ENCODE measurements at places on chromosomes 2 and 18.

- no peak for DNase-seq
Measured at GRCh38 chr18:34757666-34758065, 47.6 kb downstream of the DTNA start.

GRCh38 chr2:160258492-160258805 lies 58.4 kb upstream of the ITGB6 start:
- DNase-seq: no peak

DNA sequence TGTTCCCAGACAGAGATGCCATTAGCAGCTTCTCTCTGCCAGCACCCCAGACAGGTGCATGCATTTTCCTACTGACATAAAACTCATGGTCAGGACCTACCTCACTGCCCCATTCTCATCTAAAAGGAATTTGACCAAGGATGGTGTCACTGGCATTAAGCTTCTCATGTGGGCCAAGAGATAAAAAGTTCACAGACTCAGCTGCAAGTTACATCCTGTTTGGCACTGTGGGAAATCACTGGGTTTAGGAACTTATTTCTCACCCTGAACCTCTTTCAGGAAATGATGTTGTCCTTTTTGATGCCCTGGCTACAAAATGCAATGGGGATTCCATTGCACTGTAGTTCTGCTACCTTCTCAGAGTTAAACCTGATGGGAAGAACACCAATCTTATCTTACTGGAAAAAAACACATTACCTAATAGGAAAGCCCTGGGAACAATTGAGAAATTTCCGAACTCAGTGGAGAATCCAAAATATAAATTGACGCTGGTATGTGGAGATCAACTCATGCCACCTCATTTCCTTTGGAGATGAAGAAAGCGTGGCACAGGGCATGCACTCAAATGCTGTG lies 252.1 kb upstream of the COPS8 start:
- no peak for DNase-seq

GRCh38 chr2:56325661-56326345 lies 142.0 kb downstream of the CCDC85A start:
- no peak for DNase-seq

DNA sequence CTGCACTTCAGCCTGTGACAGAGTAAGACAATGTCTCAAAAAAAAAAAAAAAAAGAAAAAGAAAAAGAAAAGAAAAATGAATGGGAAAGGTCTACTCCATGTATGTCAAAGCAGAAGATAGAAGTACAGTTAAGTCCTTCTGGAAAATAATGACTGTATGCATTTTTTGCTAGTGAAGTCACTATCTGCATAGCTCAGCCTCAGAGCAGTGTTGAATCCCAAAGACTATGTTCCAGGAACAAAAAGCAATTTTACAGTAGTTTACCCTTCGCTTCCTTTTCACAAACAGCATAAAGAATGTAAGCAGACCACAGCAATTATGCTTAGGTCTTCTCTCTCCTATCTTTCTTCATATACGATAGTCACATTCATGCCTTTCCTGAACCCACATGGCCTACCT lies 497.4 kb downstream of the CMPK2 start:
- DNase-seq: no peak

DNA sequence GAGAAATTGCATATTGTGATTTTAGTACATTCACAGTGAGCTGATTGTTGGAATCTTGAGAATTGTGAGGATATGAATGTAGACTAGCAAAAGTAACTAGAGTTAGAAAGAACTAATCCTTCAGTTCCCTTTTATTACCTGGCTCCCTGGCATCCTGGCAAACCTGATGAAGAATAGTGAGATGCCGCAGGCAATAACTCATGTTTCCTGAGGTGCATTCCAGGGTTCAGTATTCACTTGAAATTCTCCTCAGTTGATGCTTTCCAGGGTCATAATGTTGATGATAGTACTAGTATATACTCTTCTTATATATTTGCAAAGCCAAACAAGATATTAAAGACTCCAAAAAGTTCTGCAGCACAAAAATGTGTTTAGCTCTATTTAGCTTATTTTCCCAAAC lies 432.1 kb upstream of the CELF4 start:
- no peak for DNase-seq

DNA sequence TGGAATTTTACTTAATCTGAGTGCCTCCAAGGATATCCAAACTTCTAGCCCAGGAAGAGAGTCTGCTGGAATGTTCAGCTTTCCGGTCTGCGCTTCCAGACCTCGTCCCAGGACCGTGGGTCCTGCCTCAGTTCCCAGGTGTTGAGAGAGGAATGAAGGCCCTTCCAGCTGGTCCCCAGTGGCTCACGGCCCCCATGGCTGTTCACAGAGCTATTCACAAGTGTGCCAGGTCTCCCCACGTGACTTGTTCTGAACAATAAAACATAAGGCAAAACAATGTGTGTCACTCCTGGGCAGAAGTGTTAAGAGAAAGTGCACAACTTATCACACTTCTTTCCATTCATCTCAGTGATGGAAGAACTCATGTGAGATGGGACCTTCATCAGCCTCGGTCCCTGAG lies 20.1 kb upstream of the TEX51 start:
- no peak for DNase-seq

GRCh38 chr2:112593736-112594135 lies 9.3 kb downstream of the CHCHD5 start:
- no peak for DNase-seq

DNA sequence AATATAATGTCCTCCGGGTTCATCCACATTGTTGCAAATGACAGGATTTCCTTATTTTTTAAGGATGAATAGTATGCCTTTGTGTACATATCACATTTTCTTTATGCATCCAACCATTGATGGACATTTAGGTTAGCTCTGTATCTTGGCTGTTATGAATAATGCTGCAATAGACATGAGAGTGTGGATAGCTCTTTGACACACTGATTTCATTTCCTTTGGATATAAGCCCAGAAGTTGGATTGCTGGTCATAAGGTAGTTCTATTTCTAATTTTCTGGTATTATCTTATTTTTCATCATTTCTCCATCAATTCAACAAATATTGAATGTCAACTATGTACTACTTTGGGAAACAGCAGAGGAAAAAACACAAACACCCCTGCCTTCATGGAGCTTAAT lies 423.3 kb downstream of the MTX2 start:
- no peak for DNase-seq

GRCh38 chr2:41928526-41928925 lies 119.3 kb upstream of the PKDCC start:
- DNase-seq: no peak

DNA sequence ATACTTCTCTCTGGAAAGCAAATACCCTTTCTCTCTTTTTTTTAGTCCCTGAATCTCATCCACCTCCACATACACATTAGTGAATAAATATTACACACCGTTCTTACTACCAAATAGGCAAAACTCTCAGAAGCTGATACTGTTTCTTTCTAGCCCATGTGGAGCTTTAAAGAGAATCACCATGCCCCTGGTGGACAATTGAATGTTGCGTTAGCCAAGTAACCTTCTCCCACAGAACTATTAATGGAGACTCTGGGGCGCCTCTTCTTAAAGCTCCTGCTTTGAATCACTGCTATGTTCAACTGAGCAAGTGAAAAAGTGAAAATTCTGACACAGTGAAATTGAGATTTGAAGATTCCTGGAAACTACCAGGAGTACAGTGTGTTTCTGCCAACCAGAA lies 522.8 kb upstream of the CDH7 start:
- no peak for DNase-seq

All from activated CD4-positive, alpha-beta T cell treated with anti-CD3 and anti-CD28 coated beads, Interleukin-2, amount 50 U/mL, for 48 hours (primary cell).